Activated gamma-delta T cell treated with Interleukin-2 at 50 U/mL for 16 hours (primary cell): ENCODE measurements at places on chromosomes 16 and 17.

GRCh38 chr17:41505007-41505808, at the start of gene KRT13:
TSS of gene KRT13 (minus strand) at chr17:41505612. CDS start at chr17:41505550, 62 bp downstream.
- DNase-seq = no peak

DNA sequence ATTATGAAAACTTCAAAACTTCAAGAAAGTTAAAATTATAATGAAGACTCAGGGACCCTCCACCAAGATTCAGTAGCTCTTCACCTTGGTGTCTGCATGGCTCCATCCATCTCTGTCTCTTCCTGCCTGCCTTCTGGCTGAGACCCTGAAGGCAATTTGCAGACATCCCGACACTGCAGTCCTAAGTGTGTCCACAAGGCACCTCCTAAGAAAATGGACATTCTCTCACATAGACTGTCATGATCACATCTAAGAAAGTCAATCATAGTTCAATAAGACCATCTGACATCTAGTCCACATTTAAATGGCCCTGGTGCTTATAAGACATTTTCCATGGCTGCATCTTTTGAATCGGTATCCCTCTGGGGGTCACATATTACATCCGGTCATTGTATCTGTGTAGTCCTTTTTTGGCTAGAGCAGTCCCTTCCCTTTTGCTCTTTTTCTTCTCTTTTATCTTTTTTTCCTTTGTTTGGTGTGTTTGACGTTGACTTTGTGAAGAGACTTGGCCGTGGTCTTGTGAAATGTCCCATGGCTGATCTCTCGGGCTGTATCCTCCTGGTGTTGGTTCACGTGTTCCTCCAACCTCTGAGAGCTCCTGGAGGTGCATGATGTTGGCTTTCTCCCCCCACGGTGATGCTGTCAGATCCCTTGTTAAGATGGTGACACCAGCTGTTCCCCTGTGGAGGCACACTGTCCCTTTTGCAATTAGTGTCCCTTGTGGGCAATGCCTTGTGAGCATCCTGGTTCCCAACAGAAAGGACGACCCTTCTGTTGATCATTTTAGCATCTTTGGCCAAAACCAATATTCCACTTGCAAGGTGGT, 5.0 kb upstream of the TNFRSF13B start:
- DNase-seq = no peak

- no peak for DNase-seq
These were observed 60.8 kb downstream of the TBC1D16 start for GRCh38 chr17:79974566-79975497.

- DNase-seq = no peak
These were observed 116.4 kb upstream of the RCVRN start for GRCh38 chr17:10021272-10021984.

DNA sequence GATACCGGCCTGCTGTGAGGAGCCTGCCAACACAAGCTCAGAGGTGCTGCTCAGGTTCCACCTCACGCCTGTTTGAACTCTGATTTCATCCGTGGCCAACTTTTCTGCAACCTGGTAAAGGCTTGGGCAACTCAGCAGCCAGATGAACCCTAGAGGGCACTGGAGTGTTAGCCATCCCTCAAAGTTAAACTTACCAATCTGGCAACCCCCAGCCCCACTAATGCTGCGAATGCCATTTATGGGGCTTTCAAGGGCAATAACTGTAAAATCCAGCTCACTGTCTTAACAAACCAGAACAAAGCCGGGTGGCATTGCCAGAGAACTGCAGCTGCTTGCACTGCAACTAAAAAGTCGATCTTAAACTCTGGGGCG, 105.5 kb downstream of the AXIN2 start:
- DNase-seq = no peak

- no peak for DNase-seq
These were observed 18.6 kb upstream of the RNPS1 start for GRCh38 chr16:2286550-2286949.

GRCh38 chr17:40618754-40619625, 28.6 kb downstream of the SMARCE1 start:
- DNase-seq = no peak

DNA sequence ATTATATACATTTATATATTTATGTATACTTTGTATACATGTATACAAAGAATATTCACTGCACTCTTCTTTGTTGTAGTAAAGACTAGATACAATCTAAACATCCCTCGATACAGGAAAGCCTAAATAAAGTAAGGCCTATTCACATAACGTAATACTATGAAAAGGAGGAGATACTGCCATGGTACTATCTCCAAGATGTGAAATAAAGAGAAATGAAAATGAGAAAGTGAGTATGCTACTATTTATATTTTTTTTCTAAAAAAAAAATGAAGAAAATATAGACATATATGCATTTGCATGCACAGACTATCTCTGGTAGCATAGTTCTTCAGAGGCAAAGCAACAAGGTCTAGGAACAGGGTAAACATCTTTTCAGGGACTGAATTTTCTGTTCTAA, 19.4 kb downstream of the CFDP1 start:
- no peak for DNase-seq

DNA sequence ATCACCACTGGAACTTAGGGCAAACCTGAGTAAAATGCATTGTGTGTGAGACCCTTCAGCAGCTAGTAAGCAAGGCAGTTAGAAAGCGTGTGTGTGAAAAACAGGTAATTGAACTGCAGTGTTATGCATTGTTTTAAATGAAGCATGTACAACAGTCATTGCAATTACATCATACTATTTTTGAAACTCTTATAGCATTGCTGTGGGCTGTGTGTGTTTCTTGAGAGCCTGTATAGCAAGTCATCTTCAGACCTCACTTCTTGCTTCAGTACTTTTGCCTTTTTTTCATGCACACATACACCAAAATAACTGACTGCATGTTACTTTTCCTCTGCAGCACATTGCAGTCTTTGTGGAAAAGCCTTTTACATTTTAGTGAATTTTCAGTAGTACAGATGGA, 19.2 kb downstream of the PTRH2 start:
- DNase-seq = no peak

DNA sequence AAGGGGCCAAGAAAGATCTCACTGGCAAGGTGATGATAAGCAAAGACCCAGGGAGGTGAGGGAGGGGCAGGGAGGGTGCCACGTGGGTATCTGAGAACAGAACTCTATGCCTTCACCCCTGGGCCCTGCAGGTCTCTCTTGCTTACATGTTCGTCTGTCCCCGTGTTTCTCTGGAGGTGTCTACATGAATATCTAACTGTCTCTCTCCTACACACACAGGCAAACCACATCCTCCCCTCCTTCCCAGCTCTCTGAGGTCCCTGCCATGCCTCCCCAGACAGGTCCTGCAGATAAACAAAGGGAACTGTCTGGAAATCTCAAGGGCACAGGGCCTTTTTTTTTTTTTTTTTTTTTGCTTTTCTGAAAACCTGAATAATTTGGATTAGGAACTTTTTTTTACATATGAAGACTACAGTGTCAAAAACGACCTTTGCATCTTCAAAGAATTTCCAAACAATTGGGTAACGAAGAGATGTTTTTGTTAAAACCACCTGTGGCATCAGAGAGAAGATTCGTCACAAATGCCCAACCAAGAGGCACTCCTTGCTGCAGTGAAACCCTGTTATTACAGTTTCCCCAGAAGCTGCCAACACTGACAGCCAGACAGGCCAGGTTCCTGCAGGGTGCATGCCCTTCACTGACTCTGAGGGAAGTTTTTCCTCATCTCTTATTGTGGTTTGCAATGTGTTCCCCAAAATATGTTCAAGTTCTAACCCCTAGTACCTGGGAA, 17.8 kb downstream of the PLLP start:
- peak; percentile 25 for DNase-seq

- no peak for DNase-seq
These were observed 104.7 kb downstream of the LITAF start for GRCh38 chr16:11481987-11482386.

DNA sequence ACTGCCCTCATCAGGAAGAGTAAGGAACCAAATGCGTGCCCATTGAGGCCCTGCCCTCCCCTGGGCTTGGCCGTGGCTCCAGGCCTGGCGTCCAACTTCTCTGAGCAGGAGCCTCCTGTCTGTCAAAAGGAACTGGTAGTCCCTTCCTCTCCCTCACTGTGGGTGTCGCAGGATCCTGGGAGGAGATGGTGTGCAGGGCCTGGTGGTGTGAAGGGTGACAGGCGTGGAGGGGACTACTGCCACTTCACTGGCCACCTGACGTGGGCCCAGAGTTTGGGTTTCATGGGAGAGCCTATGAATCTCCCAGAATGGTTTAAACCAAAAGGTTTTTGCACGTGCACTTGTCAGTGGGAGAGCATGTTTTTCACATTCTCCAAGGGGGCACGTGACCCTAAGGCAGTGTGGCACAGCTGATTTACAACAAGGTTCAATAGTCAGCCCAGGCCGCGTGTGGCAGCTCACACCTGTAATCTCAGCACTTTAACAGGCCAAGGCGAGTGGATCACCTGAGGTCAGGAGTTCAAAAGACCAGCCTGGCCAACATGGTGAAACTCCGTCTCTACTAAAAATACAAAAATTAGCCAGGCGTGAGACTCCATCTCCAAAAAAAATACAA, 12.5 kb downstream of the ARL2BP start:
- no peak for DNase-seq

DNA sequence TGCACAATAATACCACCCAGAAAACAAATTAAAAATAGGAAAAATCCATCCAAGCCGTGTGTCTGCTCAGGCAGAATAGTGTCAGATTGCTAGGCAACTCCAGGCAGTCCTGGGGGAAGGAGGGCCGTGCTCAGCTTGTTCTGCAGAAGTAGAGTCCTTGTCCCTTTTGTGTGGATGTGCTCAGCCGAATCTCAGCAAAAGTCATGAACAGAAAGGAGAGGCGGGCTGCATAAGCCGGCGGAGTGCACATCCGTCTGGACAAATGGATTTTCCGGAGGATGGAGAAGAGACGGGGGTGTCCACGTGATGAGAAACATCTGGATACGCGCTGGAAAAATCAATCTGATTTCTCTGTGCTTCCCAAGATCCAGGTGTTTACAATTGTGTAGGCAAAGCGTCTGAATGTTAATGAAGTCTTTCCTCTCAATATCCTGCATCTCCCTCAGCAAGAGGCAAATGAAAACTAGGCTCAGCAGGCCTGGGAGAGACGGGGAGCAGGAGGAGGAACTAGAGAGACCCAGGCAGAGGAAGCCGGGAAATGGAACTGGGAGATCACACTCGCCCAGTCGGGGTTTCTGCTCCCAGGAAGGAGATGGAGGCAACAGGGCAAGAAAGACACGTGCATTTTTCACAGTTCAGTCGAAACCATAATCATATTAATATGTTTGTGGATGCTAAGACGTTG, 7.7 kb upstream of the RBFOX3 start:
- DNase-seq = no peak

DNA sequence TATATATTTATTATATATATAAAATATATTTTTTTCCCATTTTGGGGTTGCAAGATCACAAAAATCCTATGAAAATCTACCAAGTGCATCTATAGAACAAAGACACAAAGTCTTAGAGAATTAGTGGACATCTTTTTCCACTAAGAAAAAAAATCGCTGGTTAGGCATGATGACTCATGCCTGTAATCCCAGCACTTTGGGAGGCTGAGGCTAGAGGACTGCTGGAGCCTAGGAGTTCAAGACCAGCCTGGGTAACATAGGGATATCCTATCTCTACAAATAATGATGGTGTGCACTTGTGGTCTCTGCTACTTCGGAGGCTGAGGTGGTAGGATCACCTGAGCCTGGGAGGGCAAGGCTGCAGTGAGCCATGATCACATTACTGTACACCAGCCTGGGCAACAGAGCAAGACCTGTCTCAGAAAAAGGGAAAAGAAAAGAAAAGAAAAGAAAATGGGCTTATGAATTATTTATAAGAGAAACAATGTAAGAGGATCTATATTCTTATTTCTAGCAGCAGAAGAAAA, 185.1 kb upstream of the PSMD7 start:
- DNase-seq = no peak

- DNase-seq = no peak
These were observed 23.4 kb downstream of the MYH13 start for GRCh38 chr17:10349403-10349802.

- DNase-seq = no peak
These were observed 129.3 kb upstream of the MED13 start for GRCh38 chr17:62194401-62194800.

- no peak for DNase-seq
These were observed 112.0 kb downstream of the ZFHX3 start for GRCh38 chr16:72935896-72936295.

GRCh38 chr17:1180958-1181752, 1.4 kb upstream of the ABR start:
- no peak for DNase-seq

GRCh38 chr16:71552698-71553503, 24.0 kb downstream of the TAT start:
- DNase-seq = no peak
